ENCODE measurements at places on chromosomes 3 and 15. TPM values are rescaled to one million over a fixed set of nuclear protein-coding genes. Genes with fewer than 3 reads are reported as not detected.

- no peak for DNase-seq
Observed at GRCh38 chr3:59510576-59510975, 460.8 kb upstream of the CFAP20DC start.

DNA sequence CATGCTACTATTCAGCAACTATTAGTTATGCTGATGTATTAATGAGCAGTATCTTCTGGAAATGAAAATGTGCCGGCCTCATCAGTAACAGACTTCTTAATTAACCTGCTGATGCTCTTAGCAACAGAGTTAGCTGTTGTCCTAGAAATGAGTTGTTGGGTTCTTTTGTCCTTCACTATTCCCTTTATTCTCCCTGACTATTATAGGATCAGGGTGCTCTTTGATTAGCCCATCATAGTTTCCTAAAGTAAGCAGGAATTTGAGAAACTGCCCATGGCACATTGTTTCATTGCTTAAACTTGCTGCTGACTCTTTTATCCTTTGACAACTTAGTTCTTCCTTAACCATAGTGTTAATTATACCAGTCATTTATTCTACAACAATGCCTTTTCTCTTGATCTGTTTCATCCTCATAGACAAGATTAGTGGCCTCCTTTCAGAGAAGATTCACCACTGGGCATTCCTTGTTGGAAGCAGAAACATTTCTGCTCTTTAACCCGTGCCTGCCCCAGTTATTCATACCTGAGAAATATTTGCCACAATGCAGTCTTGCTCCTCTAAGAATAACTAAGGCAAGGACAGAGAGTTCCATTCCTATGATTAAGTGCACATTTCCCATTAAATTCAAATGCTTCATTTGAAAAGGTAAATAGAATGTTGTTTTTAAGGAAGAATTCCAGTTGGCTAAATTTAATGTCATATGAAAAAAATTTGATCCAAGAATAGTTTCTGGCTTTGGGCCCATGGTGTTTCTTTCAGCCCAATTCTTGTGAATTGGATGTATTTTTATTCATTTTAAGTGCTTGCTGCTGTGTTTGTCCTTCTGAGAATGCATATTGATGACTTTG, 573.3 kb upstream of the TBL1XR1 start:
- DNase-seq = no peak

GRCh38 chr3:128489674-128489926, 3.4 kb downstream of the GATA2 start:
- DNase-seq = no peak

DNA sequence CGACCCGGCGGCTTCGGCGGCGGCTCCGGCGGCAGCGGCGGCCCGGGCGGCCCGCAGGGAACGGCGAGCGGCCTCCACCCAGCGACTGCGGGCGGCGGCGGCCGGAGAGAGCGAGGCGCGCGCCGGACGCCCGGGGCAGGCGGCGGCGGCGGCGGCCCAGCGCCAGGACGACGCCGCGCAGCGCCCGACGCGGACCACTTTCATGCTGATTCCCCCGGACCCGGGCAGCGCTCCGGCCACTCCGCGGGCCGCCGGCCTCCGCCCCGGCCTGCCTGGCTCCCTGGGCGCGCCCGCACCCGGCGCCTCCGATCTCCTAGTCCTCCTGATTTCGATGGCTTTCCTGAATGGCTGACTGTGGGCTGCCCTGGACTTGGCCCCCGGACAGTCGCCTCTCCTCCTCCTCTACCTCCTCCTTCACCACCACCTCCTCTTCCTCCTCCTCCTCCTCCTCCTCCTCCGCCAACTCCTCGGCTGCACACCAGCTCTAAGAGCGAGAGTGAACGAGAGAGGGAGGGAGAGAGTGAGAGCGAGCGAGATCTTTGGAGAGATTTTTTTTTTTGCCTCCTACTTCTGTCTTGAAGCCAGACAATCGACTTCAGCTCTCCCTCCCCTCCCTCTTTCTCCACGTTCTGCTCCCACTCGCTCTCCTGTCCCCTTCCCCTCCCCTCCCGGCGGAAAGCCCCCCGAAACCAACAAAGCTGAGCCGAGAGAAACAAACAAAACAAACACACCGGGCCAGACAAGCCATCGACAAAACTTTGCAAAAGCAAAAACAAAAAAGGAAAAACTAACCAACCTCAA, 844 bp downstream of the NR2F2 start:
- DNase-seq = no peak

DNA sequence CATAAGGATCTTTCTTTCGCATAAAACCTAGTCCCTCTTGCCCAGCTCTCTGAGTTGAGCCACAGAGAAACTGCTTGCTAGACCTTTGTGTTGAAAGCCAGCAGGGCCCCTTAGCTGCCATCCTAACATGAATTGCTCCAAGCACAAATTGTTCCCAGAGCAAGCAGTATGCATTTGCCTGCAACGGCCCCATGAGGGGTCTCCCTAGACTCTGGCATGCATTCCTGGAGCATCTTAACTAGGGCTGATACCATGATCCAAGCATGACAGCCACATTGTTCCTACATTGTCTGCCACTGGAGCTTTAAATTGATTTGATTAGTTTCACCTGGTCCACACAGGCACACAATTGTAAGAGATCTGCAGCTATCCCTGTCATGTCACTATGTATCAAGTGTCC, 428.1 kb downstream of the TAFA4 start:
- no peak for DNase-seq

- DNase-seq = no peak
Observed at GRCh38 chr15:92677999-92678398, 22.4 kb upstream of the FAM174B start.

- DNase-seq = no peak
Observed at GRCh38 chr3:154102225-154102624, 19.0 kb upstream of the ARHGEF26 start.

DNA sequence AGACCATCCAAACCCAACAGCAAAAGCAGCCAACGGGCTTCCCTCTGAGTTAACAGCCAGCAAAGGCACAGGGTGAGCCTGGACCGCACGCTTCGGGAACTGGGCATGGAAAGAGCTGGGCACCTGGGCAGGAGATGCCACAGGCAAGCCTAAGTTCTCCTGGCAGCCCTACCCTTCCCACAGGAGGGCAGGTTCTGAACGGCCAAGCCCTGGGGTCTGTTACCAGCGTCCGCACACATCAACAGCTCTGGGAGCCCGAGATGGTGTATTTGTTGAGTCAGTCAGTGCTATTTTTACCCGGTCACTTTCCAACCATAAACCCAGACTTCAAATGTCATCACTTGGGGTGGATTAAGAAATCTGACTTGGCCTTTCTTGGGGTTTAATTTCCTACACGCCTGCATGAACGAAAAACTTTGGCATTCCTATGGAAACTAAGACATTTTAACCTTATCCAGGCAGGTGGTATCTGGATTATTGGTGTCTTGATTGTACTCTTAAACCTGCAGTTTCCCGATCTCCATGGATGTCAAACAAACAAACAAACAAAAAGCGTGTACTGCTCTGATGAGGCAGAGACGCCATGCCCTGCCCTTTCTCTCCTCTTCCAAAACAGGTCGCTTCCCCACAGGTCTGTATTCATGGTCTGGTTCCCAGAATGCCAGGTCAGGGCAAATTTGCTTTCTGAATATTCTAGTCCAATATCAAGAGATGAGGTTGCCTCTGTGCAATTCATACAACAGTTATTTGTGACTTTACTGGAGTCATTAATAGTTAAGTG, 99.7 kb downstream of the XXYLT1 start:
- DNase-seq = no peak

GRCh38 chr3:72265256-72266015, 480.5 kb upstream of the PROK2 start:
- no peak for DNase-seq

DNA sequence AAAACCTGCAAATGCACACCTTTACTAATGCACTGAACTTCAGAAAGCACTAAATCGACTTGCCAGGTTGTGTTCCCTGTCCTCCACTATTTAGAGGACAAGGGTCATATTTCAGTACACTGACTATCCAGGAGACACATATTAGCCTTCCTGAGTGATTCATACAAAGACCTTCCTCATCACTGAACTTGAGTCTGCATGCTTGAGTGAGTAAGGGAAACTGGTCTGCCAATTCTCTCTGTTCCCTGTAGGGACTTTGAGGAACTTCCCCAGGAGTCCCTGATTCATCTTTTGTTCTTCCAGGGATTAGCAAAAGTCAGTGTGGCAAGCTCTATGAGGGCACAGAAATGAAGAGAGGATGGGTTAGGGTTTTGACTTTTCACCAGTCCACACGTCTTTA, 565.9 kb downstream of the PDCD6IP start:
- no peak for DNase-seq

- DNase-seq = no peak
Observed at GRCh38 chr15:50977162-50977561, 68.7 kb downstream of the AP4E1 start.

DNA sequence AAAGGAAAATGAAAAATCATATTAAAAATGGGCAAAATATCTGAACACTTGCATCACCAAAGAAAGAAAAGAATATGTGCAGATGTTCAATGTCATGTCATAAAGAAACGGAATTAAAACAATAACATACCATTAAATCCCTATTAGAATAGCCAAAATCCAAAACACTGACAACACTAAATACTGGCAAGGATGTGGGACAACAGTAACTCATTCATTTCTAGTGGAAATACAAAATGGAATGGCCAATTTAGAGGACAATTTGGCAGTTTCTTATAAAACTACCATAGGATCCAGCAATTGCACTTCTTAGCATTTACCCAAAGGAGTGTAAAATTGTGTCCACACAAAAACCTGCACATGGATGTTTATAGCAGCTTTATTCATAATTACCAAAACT, 542.5 kb upstream of the UBE2E2 start:
- no peak for DNase-seq

DNA sequence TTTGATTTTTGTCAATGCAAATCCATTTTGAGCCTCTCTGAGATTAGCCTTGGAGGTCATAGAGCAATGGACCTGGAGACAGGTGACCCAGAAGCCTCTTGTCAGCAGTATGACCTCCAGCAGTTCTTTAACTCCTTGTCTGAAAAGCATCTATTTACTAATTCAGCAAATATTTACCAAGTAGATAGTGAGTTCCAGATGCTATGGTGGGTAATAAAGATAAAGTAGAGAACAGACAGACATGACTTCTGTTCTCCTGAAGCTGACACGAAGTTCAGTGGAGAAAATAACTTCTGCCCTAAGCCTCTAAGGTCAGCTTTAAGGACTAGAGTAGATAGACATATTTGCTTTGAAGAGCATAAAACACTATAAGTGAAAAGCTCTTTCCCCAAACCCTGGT, 26.6 kb downstream of the SEMA6D start:
- no peak for DNase-seq

DNA sequence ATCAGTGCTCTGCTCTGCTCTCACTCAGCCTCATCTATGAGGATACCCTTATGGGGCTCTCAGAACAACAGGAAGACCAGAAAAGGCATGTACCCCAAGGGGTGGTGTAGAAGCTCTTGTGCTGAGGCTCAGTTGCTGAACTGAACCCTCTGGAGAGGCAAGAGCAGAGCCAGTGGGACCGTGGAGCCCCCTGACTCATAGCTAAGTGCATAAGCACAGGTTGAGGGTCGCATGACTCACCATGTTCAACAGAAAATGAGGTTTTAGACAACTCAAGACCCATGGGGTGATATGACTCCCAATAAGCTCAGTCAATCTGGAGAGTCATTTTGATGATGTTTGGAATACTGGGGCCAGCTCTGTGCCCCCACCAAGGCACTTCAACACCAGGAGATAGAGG, 37.3 kb downstream of the CRYGS start:
- DNase-seq = no peak

DNA sequence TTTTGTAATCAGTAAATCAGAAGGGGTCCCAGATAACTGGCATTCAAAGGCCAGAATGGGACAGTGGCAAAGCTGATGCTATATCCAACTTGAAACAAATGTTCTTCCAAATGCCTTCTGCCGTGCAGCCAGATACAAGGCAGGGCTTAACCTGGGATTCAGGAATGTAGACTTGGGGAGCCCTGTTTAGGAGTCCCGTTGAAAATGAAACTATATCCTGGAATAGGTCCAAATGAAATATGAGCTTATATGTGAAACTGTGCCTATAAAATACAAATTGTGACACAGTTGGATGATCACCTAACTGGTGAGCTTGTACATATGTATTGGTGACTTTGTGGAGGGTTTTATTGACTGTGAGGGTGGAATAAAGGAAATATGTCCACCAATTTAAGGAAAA, 28.7 kb downstream of the FRMD4B start:
- no peak for DNase-seq

DNA sequence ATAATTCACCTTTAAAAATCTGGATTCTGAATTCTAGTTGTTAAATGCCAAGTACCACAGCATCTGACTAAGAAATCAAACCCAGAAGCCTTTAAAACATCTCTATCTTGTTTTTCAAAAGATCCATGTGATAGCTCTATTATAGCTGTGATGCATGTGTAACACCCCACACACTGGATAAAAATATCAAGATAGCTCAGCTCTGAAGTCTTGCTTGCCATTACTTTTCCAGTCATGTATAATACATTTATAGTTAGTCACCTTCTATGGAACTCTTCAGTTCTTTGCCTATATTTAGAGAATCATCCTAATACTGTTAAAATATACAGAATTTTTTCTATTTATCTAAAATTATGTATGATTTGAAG, 11.6 kb downstream of the ARPP19 start:
- DNase-seq = no peak

- no peak for DNase-seq
Observed at GRCh38 chr3:63975723-63976122, 47.6 kb downstream of the PSMD6 start.

DNA sequence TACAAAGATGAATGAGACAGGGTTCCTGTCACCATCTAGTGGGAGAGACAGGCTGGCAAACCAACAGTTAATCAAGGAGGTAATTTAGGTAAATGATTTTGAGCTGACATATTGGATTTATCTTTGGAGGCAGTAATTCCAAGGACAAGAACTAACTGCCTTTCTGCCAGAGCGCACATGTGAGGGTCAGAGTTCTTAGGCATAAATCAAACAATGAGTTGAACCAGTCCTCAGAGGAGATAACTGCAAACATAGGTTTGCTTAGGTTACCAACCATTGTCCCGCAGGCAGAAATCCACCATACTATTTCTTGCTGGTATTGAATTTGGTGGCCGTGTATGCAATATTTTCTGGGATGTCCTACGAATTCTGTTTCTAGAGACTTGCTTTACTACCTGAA, 14.2 kb upstream of the PPP1R2 start:
- DNase-seq = no peak

GRCh38 chr3:102979682-102980354, 545.0 kb downstream of the ZPLD1 start:
- no peak for DNase-seq

- DNase-seq = no peak
Observed at GRCh38 chr3:47747558-47747957, 34.1 kb downstream of the SMARCC1 start.

ZNF80 gene
- total RNA-seq = not detected

ATP8B4 gene
- not detected for total RNA-seq

CYP8B1 gene
- total RNA-seq = not detected

RLBP1 gene
- total RNA-seq = not detected

UNC13C gene
- not detected for total RNA-seq

GRM7 gene
- 0.14 TPM for total RNA-seq

FSIP1 gene
- total RNA-seq = 0.63 TPM

ANKRD63 gene
- not detected for total RNA-seq

CHST2 gene
- 5.9 TPM for total RNA-seq

CCDC54 gene
- not detected for total RNA-seq

Data from pulmonary artery endothelial cell (primary cell).